Liver (tissue), 10 donors: ENCODE measurements at places on chromosomes 16 and 17. TPM values are rescaled to one million over a fixed set of nuclear protein-coding genes. Genes with fewer than 3 reads are reported as not detected.

- H3K36me3 ChIP-seq = no peaks in the 10 kb centered on the region
- peaks cover 1% of the 10 kb centered on the region for H3K4me1 ChIP-seq
- H3K4me3 ChIP-seq = no peak overlapping the region
- no peaks in the 10 kb centered on the region for H3K27me3 ChIP-seq
Measured at GRCh38 chr16:85120006-85120340, 7.7 kb upstream of the CIBAR2 start.

GRCh38 chr17:41672153-41672552 is 16.5 kb upstream of the EIF1 start:
- no peak for DNase-seq
- H3K27me3 ChIP-seq = no peaks in the 10 kb centered on the region
- no peak overlapping the region for H3K4me3 ChIP-seq
- H3K27ac ChIP-seq = no peak overlapping the region
- no peaks in the 10 kb centered on the region for H3K36me3 ChIP-seq

DNA sequence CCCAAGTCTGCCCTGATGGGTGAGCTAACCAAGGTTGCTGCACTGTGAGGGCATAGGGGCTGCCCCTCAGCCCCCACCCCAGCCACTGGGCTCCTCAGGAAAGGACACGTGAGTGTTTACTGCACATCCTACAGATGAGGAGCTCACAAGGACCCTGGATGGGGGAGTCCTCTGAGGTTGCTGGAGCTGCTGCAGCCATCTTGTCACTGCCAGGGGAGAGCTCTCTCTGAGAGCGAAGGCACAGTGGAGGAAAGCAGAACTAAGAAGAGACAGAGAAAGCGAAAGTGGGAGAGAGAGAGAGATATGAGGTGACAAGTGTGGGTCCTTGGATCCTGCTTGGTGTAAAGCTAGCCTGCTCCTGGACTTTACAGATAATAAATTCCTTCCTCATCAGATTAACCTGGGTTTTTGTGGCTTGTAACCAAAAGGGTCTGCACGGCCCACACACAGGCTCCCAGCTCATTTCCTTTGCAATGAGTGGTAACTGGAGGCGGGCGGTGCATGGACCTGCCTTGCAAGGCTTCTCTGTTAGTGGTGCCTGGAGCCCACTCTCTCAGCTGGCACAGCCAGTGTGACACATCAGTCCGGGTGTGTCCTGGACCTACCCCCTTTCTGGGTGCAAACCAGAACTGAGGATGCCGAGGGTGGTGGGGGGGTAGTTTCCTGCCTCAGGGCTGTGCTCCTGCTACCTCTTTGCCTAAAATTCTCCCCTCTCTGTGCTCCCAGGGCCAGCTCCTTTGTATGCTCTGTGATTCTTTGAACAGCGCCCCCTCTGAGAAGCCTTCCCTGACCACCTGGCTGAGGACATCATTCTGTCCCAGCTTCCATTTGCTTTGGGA is 14.2 kb downstream of the SNX20 start:
- peaks cover 9% of the 10 kb centered on the region for H3K4me1 ChIP-seq
- H3K4me3 ChIP-seq = no peak overlapping the region
- no peaks in the 10 kb centered on the region for H3K36me3 ChIP-seq
- no peak overlapping the region for H3K27ac ChIP-seq

GRCh38 chr17:78114831-78115723 is 13.5 kb downstream of the TMC6 start:
- no peak for DNase-seq
- no peaks in the 10 kb centered on the region for H3K27me3 ChIP-seq
- H3K27ac ChIP-seq = no peak overlapping the region
- peaks cover 8% of the 10 kb centered on the region for H3K4me1 ChIP-seq

GRB7 gene
- 6.8 TPM for polyA plus RNA-seq

ARMC5 gene
- 10.1 TPM for polyA plus RNA-seq

PITPNM3 gene
- polyA plus RNA-seq = 1.5 TPM

NOTUM gene
- 2.0 TPM for polyA plus RNA-seq

CIBAR2 gene
- polyA plus RNA-seq = not detected

DPEP3 gene
- polyA plus RNA-seq = 0.22 TPM
